ENCODE measurements at places on chromosomes 3 and 15.

- DNase-seq, result no peak
Measured at GRCh38 chr15:56410721-56411120, 45.5 kb downstream of the TEX9 start.

- no peak for DNase-seq
Measured at GRCh38 chr3:155426524-155427230, 133.2 kb upstream of the STRIT1 start.

DNA sequence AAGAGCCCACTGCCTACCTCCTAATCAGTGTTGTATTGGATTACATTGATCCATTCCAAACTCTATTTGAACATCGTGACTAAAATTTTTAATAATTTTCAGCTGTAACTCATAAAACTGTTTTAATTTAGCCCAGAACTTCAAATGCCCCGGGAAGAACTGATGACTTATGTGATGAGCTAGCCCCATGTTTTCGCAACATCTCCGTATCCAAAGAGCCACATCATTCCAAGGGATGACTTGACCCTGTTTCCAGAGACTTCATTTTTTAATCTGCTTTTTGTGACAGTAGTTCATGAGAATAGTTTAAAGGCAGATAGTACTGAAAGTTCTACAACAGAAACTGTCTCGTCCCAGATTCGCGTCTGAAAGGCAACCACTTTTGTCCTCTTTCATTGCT, 97.4 kb downstream of the STAC start:
- DNase-seq, result no peak

DNA sequence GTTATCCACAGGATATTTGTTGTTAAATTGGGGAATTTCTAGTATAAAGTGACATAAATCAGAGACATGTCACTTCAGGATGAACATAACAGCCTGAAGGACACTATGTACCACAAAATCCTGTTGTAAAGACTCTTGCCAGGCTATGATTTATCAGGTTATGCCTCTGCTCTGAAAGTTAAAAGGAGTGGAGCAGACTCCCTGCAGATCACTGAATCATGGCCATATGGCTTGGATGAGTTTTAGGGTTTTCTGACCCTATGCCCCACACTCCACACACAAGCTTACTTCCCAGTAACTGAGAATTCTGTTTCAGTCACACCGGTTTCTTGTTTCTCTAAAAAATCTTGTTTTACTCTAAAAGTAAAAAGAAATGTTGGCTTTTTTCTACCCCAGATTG, 869.4 kb downstream of the NAALADL2 start:
- no peak for DNase-seq

GRCh38 chr3:12508291-12508700, 24.0 kb downstream of the TSEN2 start:
- DNase-seq, result no peak

- DNase-seq, result no peak
Measured at GRCh38 chr3:59386165-59386564, 336.3 kb upstream of the CFAP20DC start.

GRCh38 chr3:109132801-109133473, 3.6 kb upstream of the C3orf85 start:
- no peak for DNase-seq

DNA sequence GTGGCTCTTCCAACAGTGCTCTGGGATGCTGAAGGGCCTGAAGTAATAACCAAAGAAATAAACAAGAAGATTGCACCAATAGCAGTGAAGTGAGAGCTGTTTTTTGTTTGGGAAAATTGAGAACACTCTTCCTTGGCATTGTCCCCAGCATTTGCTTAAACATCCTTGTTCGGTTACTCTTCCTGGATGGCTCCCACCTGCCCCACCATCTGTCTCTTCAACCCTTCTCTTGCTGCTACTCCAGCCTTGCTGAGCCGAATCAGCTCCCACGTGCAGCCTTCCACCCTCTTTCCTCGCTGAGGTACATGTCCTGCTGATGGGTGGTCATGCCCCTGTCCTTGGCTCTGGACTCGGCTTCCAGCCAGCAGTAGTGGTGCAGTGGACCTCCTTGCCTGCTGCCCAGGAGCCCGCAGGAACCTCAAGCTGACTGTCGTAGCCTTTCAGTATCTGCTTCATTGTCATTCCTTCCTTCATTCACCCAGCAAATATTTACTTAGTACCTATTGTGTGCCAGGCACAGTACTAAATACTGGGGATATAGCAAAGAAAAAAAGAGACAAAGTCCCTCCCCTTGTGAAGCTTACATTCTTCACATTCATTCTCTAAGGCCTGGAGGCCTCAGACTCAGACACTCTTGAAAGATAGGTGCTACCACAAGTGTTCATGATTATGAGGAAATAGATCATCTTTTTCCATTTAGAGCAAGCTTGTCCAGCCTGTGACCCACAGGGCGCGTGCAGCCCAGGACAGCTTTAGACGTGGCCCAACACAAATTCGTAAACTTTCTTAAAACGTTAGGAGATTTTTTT, 17.1 kb upstream of the VILL start:
- no peak for DNase-seq

- DNase-seq, result no peak
Measured at GRCh38 chr3:13142552-13143380, 69.5 kb upstream of the IQSEC1 start.

DNA sequence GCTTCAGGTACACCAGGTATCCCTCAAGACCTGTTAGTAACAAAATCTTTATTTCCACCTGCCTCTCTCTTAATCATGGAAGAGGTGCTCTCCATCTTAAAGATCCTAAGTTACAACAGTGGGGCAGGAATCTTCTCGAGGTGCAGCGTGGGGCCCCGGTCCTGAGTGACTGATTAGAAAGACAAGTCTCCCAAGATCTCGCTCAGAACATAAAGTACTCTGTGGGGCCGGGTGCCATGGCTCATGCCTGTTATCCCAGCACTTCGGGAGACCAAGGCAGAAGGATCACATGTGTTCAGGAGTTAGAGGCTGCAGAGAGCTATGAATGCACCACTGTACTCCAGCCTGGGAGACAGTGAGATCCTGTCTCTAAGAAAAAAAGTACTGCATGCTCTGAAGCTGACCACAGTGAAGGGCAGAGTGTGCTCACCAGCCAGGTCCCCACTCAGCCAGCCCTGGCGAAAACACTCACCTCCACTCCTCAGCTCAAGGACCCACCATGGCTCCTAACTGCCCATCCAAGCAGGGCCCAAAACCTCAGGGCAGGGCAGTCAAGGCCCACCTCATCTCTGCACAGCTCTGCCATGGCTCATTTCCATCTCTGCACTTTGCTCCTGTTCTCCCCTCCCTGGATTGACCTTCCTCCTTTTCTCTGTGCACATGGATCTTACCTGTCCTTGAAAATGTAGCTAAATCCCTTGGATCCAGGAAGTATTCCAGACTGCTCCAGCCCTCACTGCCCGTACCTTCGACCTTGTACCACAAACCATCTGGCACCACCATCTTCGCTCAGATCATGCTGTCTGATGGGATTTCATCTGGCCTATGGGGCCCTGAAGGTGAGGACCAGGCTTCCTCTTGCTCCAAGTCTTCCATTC, 7.1 kb downstream of the SEMA7A start:
- no peak for DNase-seq

- no peak for DNase-seq
Measured at GRCh38 chr3:120793601-120794000, 51.1 kb downstream of the GTF2E1 start.

GRCh38 chr3:169494982-169495381, 168.5 kb downstream of the MECOM start:
- DNase-seq, result no peak

- no peak for DNase-seq
Measured at GRCh38 chr3:72903004-72903403, 15.2 kb downstream of the GXYLT2 start.

DNA sequence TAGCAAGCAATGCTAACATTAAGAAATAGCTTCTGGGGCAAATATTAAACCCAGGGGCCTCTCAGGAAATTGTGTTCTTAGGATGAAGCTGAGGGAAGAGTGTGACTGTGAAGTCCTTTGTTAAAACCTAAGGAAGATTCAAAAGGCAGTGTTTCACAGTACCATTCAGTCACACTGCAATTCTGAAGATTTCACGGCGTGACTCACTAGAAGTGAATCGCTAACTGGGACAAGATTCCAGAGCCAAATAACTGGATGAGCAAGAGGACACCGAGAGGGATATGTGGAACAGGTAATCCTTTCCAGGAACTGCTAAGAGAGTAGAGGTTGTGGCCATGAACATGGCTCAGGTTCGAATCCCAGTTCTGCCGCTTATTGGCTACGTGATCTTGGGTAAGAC, 61.8 kb upstream of the SMAD3 start:
- no peak for DNase-seq

DNA sequence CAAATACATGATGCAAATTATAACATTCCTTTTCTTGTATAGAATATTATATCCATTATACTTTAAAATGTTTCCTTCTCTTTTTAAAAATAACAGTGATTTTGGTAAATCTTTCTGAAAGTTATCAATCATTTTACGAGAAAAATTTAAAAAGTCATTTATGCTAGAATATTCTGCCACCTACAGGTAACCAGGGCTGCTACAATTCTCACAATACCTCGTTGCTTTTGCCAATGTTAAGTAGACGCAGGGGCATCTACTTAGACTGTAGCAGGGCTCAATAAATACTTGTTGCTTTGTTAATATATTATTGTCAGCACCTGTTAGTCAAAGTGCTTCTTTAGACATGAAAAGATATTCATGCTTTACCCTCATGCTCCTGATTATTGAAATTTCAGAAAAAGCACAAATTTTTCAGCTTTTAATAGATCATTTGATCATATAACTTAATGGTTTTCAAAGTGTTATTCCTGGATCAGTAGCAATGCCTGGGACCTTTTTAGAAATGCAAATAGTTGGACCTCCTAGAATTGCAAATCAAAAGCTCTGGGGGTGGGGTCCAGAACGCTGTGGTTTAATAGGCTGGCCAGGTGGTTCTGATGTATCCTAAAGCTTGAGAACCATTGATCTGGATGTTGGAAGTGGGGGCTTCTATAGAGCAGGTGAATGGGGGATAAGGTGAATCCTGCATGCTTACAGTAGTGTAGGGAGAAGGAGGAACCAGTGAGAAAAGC, 223.6 kb upstream of the PDZRN3 start:
- no peak for DNase-seq

DNA sequence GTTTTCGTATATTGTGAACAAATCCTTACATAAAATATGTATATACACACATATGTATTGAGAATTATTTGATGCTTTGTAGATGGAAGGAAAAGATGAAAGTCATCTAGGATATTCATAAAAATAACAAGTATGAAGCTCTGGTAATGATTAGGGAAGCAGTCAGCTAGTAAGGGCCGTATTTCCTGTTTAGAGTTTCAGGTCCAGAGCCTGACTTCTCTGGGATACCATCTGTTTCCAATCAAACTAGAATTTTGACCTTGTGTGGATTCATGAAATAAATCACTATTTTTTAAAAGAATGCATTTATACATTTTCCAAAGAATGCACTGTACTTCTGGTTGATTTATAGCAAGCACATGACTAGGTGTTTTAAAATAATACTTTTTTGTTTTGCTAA, 156.1 kb upstream of the CGNL1 start:
- no peak for DNase-seq

GRCh38 chr3:194686816-194687637, 1.3 kb downstream of the FAM43A start:
- peak; percentile 40 for DNase-seq

GRCh38 chr3:123660900-123661299, 76.0 kb upstream of the HACD2 start:
- no peak for DNase-seq

- DNase-seq, result no peak
Measured at GRCh38 chr3:166531730-166532129, 694.5 kb upstream of the BCHE start.

DNA sequence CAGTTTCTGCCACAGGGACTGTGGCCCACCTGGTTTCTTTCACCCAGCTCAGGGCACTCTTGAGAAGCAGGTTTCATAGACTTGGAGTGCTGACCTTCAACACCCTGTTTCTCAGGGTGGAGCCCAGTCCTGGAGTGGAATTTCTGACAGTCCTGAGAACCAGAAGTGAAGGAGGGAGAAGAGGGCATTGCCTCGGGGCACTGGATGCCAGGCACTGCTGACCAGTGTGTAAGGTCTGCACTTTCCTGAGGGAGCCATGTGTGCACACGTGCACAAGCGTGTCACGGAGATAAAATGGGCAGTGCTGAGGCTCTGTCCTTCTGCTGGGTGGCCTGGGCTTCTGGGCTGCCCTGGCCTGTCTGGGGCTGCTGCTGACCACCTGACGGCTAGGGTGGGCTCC, 118.5 kb downstream of the SEC22A start:
- no peak for DNase-seq

GRCh38 chr3:197507081-197507480, 48.7 kb downstream of the BDH1 start:
- DNase-seq, result no peak

GRCh38 chr3:60809857-60810610, 441.2 kb downstream of the FHIT start:
- no peak for DNase-seq

- no peak for DNase-seq
Measured at GRCh38 chr3:138455801-138456716, 21.6 kb downstream of the ESYT3 start.

GRCh38 chr3:157754451-157754850, 251.2 kb upstream of the VEPH1 start:
- no peak for DNase-seq

DNA sequence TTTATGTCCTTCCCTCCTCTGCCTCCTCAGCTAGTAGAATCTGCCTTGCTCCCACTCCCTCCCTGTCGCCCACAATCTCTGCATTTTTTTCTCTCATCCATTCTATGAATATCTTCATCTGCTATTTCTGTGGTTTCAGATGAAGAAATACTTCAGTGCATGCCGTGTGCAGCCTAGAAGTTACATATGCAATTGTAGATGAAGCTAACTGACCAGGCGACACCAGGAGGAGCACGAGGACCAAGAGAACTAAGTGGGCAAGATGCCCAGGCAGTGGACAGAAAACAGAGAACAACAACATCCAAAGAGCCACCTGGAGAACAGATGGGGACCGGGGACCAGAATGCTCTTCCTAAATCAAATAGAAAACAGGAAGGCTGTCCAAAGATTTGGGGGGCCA, 121.4 kb upstream of the ATP11B start:
- no peak for DNase-seq

DNA sequence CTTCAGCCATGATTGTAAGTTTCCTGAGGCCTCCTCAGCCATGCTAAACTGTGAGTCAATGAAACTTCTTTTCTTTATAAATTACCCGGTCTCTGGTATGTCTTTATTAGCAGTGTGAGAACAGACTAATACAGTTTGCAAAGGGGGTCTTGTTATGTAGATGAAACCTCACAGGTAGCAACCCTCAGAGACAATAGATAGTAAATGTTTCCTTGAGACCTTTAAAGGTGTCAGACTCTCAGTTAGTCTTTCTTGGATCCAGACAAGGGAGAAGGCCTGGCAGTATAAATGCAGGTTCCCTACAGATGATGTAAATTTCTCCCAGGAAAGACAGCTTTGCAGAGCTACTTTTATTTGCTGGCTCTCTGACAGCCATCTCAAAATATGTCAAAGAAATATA, 510.8 kb downstream of the AGBL1 start:
- DNase-seq, result no peak
